ENCODE measurements at places on chromosomes 3 and 15.

- no peak for DNase-seq
Observed at GRCh38 chr3:127531821-127532220, 58.7 kb downstream of the TPRA1 start.

GRCh38 chr3:59006634-59007517, 42.9 kb downstream of the CFAP20DC start:
- no peak for DNase-seq

GRCh38 chr15:51269496-51269895, 68.9 kb downstream of the CYP19A1 start:
- DNase-seq, result no peak

DNA sequence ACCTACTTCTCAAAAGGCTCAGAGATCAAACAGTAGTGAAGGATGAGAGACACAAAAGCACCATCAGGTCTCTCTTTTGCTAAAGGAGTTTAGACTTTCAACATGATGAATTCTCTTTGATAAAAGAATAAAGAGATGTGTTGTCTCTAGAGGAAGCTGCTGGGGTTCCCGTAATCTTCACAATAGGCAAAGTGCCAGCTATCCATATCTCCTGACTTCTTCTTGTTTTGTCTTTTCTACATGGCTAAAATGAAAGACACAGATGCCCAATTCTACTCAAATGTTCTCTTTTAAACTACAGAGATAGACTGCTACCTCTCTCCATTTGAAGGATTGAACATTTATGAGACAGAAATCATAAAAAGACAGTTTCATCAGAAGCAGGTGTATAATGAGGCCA, 38.4 kb upstream of the TUSC7 start:
- DNase-seq, result no peak

GRCh38 chr15:64856429-64857145, 14.9 kb downstream of the PLEKHO2 start:
- no peak for DNase-seq

GRCh38 chr3:124780356-124780755, 50.1 kb downstream of the UMPS start:
- DNase-seq, result no peak

GRCh38 chr15:94250801-94251200, 19.4 kb downstream of the MCTP2 start:
- DNase-seq, result no peak

DNA sequence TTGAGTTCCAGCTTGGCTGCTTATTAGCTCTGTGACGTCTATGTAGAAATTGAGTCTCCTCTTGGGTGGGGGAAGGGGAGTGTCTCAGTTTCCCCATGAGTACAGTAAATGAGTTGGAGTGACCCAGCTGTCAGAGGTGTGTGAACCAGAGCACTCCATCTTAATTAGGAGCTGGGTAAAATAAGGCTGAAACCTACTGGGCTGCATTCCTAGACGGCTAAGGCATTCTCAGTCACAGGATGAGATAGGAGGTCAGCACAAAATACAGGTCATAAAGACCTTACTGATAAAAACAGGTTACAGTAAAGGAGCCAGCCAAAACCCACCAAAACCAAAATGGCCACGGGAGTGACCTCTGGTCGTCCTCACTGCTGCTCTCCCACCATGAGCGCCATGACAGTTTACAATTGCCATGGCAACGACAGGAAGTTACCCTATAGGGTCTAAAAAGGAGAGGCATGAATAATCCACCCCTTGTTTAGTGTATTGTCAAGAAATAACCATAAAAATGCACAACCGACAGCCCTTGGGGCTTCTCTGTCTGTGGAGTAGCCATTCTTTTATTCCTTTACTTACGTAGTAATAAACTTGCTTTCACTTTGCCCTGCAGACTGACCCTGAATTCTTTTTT, 222.4 kb downstream of the CACNA2D3 start:
- DNase-seq, result no peak

DNA sequence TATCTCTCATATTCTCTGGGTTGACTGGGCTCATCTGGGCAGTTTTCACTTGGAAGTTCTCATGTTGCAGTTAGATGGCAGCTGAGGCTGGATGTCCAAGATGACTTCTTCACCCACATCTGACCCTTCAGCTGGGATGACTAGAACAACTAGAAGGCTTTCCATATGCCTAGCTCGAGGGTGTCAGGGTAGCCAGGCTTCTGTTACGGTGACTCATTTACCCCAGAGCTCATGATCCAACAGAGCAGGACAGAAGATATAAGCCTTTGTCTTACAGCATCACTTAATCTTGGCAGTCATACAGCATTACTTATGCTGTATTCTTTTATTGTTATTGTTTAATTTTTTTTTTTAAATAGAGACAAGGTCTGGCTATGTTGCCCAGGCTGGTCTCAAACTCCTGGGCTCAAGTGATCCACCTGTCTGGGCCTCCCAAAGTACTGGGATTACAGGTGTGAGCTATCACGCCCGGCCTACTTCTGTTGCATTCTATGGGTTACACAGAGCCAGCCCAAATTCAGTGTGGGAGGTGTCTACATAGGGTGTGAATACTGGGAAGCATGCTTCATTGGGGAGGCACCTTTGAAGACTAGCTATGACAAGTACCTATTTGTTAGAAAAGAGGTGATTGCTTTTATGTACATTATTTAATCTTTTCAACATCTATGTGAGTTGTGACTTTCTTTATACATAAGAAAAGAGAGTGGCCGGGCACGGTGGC, 10.7 kb downstream of the HMCES start:
- no peak for DNase-seq

GRCh38 chr3:182309120-182309519, 484.2 kb upstream of the ATP11B start:
- DNase-seq, result no peak

- DNase-seq, result no peak
Observed at GRCh38 chr15:89369341-89369947, 34.8 kb upstream of the POLG start.

DNA sequence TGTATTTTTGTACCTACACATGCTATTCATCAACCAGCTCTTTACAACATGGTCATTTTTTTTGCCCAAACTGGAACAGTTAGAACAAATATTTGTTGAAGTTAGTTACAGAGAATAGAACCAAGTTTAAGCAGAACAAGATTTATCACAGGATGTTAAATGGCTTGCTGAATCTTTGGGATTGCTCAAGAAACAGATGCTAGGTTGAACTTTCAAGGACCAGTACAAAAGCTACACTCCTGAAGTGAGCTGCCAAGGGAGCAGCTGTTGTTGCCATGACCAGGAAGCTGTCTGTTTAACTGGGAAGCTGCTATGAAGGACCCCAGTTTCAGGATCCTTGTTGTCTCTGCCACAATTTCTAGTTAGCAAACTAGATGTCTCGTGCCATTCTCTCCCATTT, 53.7 kb downstream of the ZIC1 start:
- DNase-seq, result no peak

GRCh38 chr3:145889730-145890129, 271.3 kb downstream of the PLOD2 start:
- no peak for DNase-seq

DNA sequence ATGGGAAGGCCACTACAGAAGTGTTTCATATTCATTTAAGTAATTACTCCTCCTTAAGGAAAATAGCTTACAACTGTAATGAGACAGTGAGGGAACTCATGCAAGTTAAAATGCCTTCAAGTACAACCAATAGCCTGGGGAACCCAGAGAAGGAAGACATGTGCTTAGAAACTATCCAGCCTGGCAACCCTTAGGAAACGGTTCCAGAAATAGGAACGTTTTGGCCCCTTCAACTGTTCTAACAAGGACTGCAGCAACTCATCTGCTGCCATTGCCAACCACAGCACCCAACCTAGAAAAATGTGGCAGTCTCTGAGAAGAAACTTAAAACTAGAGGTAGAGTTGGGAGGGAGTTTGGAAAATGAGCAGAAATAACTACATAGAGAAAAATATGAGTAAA, 147.5 kb upstream of the STRIT1 start:
- DNase-seq, result no peak

GRCh38 chr3:141275973-141276372, 44.3 kb downstream of the PXYLP1 start:
- DNase-seq, result no peak

DNA sequence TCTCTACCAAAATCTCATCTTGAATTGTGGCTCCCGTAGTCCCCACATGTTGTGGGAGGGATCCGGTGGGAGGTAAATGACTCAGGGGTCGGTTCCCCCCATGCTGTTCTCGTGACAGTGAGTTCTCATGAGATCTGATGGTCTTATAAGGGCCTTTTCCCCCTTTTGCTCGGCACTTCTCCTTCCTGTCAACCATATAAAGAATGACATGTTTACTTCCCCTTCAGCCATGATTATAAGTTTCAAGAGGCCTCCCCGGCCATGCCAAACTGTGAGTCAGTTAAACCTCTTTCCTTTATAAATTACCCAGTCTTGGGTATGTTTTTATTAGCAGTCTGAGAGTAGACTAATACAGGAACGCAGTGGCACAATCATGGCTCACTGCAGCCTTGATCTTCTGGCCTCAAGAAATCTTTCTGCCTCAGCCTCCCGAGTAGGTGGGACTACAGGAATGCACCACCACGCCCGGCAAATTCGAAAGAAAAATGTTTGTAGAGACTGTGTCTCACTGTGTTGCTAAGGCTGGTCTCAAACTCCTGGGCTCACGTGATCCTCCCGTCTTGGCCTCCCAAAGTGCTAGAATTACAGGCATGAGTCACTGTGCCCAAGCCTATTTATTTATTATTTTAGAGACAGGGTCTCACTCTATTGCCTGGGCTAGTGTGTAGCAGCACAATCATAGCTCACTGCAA, 101.0 kb downstream of the ATP10A start:
- DNase-seq, result no peak

GRCh38 chr3:134965865-134966481, 170.9 kb downstream of the EPHB1 start:
- DNase-seq, result no peak

DNA sequence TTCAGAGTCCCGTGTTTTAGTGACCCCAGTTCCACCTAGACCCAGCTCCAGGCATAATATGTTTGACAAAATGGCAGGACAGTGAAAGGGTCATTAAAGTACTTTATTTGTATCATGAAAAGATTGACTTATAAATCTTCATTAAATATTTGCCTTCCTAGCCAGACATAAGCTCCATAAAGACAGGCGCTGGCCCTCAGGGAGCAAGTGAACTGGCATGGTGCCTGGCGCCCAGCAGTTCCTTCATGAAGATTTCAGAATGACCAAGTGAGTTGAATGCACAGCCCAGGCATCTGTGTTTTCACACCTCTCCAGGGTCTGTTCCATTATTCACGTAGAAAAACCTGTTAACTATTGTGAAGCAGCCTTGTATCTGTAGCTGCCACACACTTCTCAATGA, 166.2 kb downstream of the GAP43 start:
- DNase-seq, result no peak

GRCh38 chr3:191314109-191314728, 15.0 kb upstream of the CCDC50 start:
- no peak for DNase-seq

- DNase-seq, result no peak
Observed at GRCh38 chr3:40229386-40229785, 80.1 kb upstream of the EIF1B start.

DNA sequence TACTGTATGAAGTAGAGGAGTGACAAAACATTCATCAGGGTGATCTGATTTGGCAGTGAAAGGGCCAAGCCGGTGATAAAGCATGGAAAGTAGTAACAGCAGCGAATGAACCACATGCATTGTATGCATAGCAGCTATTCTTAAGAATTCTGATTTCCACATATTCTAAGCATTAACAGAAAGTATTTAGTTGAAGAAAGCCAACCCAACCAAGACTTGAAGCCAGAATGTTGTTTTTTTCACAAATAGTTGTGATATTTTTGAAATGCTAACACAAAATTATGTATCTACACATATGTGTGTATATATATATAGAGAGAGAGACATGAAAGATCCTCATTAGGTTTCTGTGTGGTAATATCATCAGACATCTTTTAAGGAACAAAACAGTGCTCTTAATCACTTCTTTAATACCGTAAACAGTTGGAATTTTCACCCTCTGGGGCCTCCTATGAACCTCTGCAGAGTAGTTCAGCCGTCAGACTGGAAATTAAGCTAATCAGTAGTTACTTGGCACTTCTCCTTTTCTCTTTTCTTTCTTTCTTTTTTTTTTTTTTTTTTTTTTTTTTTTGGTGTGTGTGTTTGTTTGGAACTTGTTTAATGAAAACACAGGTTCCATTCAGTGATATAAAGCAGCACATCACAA, 139.6 kb downstream of the CMSS1 start:
- no peak for DNase-seq

DNA sequence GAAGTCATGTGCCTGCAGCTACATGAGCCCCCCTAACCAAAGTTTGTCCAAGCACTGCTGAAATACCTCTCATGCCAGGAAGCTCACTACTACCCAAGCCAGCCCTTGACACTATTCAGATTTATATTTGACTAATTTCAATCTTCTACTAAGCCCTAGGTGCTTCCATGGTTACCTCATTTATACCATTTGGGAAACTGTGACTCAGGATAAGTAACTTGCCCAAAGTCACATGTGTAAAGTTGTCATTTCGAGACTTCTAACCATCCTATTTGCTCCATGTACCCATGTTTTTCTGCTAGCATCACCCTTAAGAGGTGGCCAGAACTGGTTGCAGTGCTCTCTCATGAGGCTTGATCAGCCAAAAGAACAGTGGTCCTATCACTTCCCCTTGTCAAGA, 20.7 kb upstream of the TIMP4 start:
- no peak for DNase-seq

- peak; percentile 8 for DNase-seq
Observed at GRCh38 chr3:11335056-11335608, 62.9 kb downstream of the ATG7 start.

GRCh38 chr15:42084465-42085235, 9.7 kb downstream of the PLA2G4D start:
- peak; percentile 23 for DNase-seq

DNA sequence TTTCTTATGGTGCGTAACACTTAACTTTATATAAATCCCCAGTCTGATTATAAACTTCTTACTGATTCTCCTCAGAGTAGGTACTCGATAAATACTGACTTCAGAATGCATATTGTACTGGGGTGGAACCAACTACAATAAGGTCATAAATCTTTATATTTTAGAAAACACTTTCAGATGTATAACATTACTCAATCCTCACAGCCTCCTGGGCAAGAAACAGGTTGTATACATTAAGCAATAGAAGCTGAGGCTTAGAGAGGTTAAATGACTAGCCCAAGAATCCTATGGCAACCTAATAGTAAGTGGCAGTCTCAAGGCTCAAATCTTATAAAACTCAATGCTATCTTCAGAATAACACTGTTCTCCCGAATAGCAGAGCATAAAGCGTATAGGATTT, 9.1 kb downstream of the VPS13C start:
- no peak for DNase-seq

- no peak for DNase-seq
Observed at GRCh38 chr3:13466781-13467180, 13.3 kb upstream of the HDAC11 start.

DNA sequence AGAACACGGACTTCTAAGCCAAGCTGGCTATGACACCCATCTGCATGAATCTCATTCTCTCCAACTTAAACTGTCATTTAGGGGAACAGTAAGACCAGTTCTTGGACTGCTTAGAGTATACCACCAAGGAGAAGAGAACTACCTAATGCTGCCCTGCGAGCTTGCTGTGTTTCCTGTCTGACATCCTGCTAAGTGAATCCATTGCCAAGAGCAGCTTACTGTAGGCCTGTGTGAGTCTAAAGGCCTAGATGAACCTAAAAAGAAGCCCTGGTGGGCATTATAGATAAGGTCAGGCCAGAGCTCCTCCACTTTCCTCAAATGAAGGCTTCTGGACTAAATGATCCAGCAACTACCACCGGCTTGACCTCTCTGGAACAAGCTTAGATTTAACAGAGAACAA, 15.0 kb downstream of the LZTFL1 start:
- DNase-seq, result no peak

Data from NCI-H1436 (cell line).